DMS79 (cell line): ENCODE measurements at places on chromosomes 2 and 18.

DNA sequence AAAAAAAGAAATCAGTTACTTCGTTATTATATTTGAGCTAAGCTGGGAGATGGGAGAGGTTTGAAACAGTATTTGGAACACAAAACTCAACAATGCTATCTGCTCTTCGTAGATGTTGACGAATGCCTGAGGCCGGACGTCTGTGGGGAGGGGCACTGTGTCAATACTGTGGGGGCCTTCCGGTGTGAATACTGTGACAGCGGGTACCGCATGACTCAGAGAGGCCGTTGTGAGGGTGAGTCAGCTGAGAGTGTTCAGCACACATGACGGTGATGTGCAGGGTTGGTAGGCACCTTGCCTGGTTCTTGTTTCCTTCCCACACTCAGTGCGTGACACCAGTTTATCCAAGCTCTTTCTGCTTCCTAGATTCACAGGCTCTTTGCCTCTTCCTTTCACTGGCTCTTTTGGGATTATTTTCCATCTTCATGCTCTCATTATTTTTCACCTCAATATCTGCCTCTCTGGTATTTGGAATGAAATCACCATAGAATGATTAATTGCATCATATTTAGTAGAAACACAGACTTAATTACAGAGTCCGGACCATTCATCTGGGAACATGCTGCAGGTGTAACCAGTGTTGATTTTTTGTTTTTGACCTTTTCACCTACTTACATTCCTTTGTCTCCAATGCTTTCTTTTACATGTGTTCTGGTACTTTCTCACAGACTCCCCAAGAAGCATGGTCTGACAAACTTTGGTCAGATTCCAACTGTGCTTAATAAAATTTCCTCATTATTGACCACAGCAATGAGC, 200.6 kb upstream of the RASGRP3 start:
- DNase-seq = no peak

GRCh38 chr2:239666855-239667376, 266.1 kb upstream of the HDAC4 start:
- DNase-seq = peak; percentile 72

DNA sequence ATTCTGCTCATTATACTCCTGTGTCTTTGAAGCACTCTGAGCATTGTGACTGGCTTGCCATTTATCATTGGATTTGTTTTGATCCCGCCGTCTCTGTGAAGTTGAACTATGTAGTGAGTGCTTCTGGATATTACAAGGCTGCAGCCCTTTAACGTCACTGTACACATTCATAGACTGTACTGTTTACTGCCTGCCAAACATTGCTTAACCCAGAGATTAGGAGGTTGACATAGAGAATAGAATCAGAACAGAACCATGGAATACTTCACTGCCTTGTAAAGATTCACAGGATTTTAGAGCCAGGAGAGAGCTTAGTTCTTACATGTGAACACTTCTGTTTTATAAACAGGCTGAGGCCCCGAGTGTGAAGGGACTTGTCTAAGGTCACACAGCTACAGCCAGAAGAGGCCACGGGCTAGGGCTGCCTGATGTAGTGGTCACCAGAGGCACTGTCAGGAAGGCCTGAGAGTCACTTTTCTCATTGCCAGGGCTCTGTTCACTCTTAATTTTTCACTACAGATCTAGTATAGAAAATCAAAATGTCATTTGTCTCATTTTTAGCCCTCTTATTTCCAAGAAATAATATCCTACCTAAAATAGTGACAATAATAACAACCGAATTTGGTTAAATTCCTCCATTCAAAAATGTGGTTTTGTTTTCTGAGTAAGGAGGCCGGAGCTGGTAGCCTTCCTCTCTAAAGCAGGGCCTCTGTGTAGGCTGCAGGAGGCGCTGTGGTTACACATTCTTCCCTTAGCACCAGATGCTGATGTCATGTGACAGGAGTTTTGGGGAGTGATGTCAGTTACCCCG, 87.9 kb downstream of the UGGT1 start:
- DNase-seq = no peak

DNA sequence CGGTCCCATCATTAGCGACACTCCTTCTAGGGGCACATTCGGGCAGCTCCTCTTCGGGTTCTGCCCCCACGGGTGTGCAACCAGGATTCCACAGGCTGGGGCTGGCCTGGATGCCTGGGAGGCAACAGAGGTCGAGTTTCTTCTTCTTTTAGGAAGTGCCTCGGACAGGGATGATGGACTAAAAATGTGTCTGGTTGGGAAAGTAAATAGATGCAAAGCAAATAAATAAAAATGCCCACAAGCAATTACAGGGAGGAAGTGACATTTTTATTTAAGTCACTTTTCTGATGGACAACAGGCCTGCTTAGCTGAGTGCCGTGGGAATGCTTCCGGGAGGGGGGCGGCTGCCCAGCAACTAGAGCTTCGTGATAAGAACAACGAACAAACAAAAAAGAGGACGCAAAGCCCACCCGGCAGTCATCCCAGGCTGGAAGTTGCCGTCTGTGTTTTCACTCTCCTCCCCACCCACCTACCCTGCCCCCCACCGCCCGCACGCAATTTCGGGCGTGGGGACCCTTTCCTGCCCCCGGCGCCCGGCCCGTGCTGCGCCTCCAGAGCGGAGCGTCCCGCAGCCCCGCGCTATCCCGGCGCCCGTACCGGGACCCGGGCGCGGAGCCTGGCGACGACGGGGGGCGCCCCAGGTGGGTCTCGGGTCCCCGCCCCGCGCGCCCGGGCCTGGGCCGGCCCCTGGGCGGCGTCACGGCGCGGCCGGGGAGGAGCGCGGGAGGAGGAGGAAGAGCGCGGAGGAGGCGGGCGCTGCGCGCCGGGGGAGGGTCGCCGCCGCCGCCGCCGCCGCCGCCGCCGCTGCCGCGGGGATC, 412 bp upstream of the NCK2 start:
- DNase-seq = no peak
